ENCODE measurements at places on chromosomes 3 and 15.

DNA sequence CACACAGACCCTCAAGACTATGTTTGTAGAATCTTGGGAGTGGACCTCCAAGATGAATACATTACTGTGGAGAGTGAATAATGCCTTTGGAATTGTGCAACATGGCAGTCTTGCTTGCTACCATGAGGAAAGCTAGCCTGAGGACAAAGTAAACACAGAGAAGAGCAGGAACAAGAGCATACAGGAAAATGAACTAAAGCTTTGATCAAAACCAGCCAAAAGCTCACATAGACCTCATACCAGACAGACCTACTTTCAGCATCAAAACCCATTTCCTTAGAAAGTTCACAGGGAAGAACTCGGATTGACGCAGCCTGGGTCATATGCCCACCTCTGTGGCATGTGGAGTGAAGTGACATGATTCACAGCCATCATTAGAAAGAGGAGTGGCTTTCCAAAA, 3.3 kb upstream of the RAB8B start:
- no peak for DNase-seq

DNA sequence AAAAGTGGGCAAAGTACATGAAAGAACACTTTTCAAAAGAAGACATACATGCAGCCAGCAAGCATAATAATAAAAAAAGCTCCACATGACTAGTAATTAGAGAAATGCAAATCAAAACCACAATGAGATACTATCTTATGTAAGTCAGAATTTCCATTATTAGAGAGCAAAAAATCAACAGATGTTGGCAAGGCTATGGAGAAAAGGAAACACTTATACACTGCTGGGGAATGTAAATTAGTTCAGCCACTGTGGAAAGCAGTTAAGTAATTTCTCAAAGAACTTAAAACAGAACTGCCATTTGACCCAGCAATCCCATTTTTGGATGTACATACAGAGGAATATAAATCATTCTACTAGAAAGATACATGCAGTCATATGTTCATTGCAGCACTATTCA, 360.7 kb downstream of the NSUN3 start:
- no peak for DNase-seq

DNA sequence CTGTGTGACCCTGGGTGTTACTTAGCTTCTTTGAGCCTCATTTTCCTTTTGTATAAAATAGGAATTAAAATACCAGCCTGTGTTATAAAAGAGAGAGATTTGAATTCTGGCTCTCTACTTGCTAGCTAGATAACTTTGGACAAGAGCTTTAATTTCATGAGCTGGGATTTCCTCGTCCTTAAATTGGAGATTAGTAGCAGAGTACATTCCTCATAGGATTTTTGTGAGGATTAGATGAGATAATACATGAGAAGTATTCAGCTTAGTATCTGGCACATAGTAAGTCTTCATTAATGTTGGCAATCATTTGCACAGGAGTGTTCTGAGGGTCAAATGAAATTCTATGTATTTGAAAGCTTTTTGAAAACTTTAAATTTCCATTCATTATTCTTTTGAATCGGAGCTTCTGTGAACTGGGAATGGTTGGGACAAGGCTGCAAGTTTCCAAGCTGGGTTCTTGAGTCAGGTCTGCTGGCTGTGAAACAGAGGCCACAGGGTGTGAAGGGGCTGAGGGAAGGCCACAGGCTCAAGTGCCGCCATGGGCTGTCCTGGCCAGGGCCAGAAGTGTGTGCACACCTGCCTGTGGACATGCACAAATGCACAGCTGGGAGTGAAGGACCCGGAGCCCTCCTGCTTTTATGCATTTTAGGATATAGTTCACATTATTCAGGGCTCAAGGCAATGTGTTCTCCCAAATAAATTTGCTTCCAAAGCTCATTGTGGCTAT, 17.2 kb downstream of the ALPK3 start:
- no peak for DNase-seq

DNA sequence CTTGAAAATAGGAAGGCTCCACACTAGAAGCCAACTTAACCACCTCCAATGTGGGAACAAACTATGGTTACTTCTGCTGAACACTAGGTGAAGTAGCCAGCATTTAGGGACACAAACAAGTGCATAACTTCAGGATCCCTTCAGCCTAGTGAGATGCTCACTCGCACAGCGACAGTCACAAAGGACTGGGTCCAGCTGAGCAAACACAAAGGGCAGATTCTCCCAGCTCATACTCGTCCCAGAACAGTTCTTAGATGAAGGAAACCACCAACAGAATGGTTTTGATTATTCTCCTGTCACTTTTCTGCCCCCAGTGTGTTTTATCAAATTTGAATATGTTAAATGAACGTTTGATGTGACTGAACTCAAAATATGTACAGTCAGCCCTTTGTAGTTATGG, 201.6 kb downstream of the KCNAB1 start:
- no peak for DNase-seq

- DNase-seq, result no peak
Measured at GRCh38 chr15:63530235-63530634, 25.8 kb downstream of the USP3 start.

- DNase-seq, result no peak
Measured at GRCh38 chr3:49901366-49902339, 2.0 kb downstream of the MST1R start.

DNA sequence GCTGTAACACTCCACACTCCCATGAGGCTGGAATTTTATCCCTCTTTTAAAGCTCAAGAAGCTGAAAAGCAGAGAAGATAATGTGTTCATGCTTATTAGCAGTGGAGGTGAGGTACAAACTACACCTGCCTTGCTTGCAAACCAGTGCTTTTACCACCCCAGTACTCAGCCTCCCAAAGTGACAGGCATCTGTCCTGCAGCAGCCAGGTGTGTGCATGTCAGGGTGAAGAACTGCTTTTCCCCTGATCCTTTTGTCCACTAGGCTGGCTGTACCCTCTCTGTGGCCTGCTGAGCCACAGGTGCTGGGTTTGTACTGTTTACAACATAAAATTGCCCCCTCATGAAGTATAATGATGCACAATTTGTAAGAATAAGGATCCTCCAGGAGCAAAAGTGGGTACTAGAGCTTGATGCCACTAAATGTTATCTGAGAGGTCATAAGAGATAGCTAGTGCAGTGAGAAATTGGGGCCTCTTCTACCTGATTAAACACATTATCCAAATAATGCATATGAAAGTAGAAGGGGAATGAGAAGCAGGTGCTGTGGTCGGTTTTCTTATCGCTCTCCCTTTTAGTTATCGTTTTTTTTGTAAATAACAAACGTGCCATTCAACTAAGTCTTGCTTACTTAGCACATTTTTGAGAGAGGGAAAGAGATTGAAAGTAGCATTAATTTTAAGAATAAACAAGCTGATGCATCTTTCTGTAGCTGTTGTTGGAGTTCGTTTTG, 39.2 kb upstream of the GADL1 start:
- no peak for DNase-seq

DNA sequence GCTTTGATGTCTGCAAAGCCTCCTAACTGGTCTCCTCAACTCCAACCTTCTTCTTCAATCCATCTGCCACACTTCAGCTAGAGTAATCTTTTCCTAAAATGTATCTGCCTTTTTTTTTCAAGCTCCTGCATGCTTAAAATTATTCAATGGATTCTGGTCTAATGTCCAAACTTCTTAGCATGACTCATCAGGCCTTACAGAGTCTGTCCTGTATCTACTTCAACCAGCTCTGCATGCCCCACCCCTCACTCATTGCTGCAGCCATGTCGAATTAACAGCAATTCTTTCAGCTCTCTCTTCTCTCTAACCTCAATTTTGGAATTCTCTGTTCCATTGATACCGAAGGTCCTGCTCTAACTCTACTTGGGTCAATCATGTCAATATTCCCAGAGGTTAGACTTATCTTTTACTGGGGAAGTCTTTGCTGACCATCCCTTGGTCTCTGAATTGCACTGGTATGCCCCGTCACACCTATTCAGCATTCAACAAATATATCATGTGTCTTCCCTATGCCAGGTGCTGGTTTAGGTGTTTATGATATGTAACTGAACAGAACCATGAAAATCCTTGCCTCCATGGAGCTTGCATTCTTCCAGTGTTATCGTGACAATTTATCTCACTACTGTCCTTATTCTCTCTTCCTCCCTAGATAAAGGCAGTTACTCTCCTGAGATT, 88.5 kb upstream of the NANOGP8 start:
- DNase-seq, result no peak

DNA sequence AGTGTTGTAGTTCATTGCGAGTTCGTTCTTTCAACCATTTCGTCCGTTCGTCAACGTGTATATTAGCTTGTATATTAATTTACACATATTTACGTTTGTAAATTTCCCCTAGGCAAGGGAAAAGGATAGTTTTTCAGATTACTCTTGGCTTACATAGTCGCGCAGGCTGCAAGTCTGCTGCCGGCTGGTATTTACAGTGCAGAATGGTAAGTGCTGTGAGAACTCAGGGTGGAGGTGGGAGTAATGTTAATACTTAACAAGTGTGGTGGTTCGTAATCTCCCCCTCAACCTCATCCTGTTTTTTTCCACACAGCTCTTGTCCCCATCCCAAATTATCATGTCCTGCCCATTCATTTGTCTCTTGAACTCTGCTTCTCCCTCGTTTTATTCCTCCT, 766 bp downstream of the FAM98B start:
- no peak for DNase-seq

DNA sequence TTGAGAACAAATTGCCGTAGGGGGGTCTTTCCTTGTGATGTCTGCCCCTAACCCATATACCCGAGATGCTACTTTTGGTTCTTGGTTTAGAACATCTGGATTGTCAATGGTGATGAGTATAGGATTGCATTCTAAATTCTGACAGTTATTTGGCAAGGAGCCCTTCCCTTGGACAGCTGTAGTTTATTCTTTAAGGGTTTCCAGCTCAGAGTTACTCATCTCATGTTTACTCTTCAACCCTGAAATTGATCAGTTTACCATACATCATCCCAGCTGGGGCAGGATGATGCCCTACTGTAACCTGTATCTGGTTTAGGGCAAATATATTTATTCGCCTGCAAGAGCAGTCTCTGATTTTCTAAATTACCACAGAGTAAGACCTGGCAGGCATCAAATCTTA, 85.7 kb upstream of the XCR1 start:
- DNase-seq, result no peak

GRCh38 chr3:126184465-126185000, 4.1 kb upstream of the ALDH1L1 start:
- no peak for DNase-seq

GRCh38 chr3:134536781-134537180, 50.9 kb downstream of the CEP63 start:
- no peak for DNase-seq

DNA sequence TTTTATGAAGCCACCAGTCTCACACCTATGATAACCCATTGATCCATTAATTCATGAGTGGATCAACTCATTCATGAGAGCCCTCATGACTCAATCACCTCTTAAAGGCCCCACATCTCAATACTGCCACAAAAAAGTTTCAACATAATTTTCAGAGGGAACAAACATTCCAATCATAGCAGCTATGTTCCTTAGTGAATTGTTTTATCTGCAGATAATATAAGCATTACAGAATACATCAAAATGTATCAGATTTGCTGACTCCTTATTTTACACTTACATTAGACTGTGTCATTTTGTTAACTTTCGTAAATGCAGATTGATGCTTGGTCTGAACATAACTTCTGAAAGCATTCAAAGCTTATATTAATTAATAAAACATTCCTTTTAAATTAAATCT, 155.3 kb upstream of the MBNL1 start:
- no peak for DNase-seq

GRCh38 chr3:31129241-31129640, 234.8 kb upstream of the GADL1 start:
- no peak for DNase-seq

DNA sequence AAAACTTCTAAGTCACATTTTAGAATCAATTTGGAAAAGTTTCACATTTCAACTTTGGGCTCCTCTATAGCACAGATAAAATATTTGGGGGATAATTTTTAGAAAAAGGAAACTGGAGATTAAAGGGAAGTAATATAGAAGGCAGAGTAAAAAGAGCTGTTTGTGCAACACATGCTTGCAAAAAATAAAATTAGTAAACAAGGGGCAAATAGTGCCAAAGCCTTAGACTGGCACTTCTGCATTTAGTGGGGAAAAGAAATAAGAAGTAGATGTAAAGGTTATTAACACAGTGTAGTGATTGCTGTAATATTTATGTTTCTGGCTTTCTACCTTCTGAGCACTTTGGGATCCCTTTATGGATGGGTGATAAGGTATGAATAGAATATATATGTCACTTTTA, 246.6 kb downstream of the CBLB start:
- no peak for DNase-seq

- DNase-seq, result no peak
Measured at GRCh38 chr3:188524052-188524451, 370.1 kb downstream of the LPP start.

DNA sequence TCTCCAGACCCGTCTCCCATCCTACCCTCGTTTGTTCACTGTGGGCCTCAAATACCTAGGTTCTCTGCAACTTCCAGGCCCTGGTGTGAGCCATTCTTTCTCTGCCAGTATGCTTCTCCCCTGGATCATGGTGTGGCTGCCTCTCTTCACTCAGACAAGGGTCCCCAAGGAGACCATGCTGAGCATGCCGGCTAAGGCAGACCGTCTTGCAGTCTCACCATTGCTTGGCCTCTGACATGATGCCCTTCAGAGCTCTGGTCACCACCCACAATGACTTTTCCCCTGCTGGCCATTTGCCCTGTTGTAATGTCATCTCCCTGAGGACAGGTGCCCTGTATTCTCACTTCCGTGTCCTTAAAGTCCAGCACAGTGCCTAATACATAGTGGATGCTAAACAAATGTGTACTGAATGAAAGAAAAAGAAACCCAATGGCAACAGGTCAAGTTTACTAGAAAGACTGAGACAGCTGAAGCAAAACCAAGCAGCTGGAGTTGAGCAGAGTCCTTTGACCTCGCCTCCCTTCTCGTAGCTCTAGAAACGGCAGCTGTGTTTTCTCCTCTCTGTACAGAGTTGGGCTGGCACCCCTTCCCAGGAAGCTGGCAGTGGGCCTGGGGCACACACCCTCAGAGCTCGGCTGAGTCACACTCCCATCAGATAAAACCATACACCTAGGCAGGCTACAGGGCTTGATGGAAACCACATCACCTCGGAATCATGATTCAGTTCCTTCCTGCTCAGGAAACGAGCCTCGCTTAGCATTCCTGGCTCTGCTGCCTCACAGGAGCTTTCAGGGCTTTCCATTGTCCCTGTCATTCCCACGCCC, 8.6 kb downstream of the TLR9 start:
- DNase-seq, result no peak

DNA sequence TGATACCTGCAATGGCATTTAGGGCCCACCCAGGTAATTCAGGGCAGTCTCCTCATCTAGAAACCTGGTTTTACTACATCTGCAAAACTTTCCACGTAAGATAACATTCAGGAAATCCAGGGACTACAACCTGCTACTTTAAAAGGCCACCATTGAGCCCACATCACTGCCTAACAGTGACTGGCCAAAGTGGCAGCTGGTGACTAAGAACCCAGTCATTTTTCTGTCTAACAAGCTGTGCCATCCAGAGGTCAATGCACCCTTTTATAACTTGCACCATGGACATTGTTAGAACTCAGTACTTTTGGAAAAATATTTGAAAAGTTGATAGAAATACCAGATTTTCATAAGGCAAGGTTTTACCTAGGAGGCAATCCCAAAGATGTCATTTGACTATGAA, 492.4 kb downstream of the OTOL1 start:
- DNase-seq, result no peak

GRCh38 chr15:43519196-43519595, 1.8 kb downstream of the MAP1A start:
- DNase-seq, result no peak

- DNase-seq, result no peak
Measured at GRCh38 chr15:71278989-71279756, 163.9 kb downstream of the THSD4 start.

All from GM12892 (cell line).